Activated CD4-positive, alpha-beta memory T cell treated with anti-CD3 and anti-CD28 coated beads for 36 hours (primary cell): ENCODE measurements at places on chromosomes 12 and 14. TPM values are rescaled to one million over a fixed set of nuclear protein-coding genes. Genes with fewer than 3 reads are reported as not detected.

DNA sequence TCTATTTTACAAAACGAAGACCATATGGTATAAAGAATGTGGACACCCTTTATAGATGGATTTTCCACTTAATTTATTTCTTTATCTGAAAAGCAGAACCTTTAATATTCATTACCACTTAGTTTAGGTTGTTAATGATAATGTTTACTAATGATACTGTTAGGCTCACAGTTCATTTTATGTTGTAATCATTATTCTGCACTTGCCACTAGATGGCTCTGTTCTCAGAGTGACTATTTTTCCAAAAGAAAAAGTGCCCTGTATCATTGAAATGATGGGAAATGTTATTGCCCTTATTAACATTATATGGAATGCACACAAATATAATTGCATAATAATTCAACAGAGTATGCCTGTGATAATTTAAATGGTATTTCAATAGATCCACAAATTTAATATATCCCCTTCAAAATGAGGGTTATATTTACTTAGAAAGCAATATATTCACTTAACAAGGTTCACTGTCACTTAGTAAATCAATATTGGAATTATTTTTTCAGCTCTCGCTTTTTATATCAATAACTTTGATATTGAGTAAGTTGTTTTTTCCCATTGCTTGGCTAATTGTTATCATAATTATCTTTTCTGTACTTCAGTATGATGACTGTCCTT, 95.7 kb downstream of the PDE3A start:
- no peak for DNase-seq
- H3K4me3 ChIP-seq: no peak overlapping the region
- no peaks in the 10 kb centered on the region for H3K27me3 ChIP-seq
- no peak overlapping the region for H3K27ac ChIP-seq
- H3K36me3 ChIP-seq: no peaks in the 10 kb centered on the region
- no peaks in the 10 kb centered on the region for H3K4me1 ChIP-seq

DNA sequence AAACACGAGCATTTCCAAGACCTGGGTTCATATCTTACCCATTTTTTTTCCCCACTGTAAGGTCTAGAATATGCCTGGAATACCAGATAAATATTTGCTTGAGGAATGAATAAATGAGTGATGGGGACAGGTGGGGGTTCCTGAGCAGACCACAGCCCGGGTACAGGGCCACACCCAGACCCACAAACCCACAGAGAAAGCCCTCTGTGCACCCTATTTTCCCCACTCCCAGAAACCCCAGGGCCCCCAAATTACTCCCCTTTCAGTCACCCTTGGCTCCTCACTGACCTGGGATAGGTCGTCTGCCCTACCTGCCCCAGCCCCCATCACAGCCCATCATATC, 66.5 kb upstream of the DDX11 start:
- H3K27ac ChIP-seq: no peak overlapping the region
- no peaks in the 10 kb centered on the region for H3K36me3 ChIP-seq
- peaks cover under 1% of the 10 kb centered on the region for H3K27me3 ChIP-seq
- H3K4me1 ChIP-seq: no peaks in the 10 kb centered on the region

RPS6KL1 gene
- 4.9 TPM for total RNA-seq

KRT3 gene
- total RNA-seq: not detected

GRCh38 chr12:52532636-52533035, 12.4 kb upstream of the KRT5 start:
- H3K27ac ChIP-seq: no peak overlapping the region
- H3K27me3 ChIP-seq: no peaks in the 10 kb centered on the region
- H3K4me1 ChIP-seq: no peaks in the 10 kb centered on the region
- no peak overlapping the region for H3K4me3 ChIP-seq
- no peak for DNase-seq

SIX6 gene
- not detected for total RNA-seq

DNA sequence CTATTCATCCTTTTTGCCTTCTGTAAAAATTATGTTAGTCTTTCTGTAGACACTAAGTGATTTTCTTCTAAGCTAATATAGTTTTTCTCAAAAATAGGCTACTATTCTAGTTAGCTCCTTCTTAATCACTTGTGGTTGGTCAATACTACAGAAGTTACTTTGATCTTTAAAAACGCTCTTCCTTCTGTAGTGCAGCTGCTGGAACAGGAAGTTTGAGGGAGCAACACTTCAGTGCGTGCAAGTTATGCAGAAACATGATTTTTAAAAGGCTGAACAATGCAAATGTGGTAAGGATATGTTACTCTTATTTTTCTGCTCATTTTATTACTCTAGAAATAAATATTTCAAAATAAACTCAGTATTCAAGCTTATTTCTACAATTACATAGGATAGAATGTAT, 11.1 kb upstream of the RERGL start:
- no peaks in the 10 kb centered on the region for H3K36me3 ChIP-seq
- H3K4me1 ChIP-seq: no peaks in the 10 kb centered on the region
- H3K27me3 ChIP-seq: no peaks in the 10 kb centered on the region
- DNase-seq: no peak

SYNE3 gene
- 35.3 TPM for total RNA-seq

RNASE7 gene
- total RNA-seq: not detected

ERBB3 gene
- 0.82 TPM for total RNA-seq

DNA sequence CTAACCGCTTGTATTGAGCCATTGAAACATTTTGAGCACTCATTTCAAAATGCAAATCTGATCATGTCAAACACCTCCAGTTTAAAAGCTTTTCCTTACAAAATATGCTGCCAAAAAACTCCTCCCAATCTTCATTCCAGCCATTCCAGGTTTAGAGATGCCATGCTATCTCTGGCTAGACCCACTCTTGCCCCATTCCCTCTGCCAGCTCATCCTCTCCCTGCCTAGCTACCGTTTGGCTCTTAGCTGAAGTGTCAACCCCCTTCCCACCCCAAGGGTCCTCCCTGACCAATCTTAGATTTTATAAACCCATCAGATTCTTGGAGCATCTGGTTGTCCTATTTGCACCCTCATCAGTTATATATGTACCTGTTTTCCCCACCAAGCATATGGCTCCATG, 75.0 kb downstream of the SCAF11 start:
- no peaks in the 10 kb centered on the region for H3K4me1 ChIP-seq
- H3K36me3 ChIP-seq: peaks cover 13% of the 10 kb centered on the region
- no peak for DNase-seq
- H3K27me3 ChIP-seq: no peaks in the 10 kb centered on the region

- no peaks in the 10 kb centered on the region for H3K36me3 ChIP-seq
- no peak overlapping the region for H3K27ac ChIP-seq
- H3K27me3 ChIP-seq: no peaks in the 10 kb centered on the region
- H3K4me3 ChIP-seq: no peak overlapping the region
- DNase-seq: no peak
These were observed 714.4 kb upstream of the TBX3 start for GRCh38 chr12:115398311-115398781.

DNA sequence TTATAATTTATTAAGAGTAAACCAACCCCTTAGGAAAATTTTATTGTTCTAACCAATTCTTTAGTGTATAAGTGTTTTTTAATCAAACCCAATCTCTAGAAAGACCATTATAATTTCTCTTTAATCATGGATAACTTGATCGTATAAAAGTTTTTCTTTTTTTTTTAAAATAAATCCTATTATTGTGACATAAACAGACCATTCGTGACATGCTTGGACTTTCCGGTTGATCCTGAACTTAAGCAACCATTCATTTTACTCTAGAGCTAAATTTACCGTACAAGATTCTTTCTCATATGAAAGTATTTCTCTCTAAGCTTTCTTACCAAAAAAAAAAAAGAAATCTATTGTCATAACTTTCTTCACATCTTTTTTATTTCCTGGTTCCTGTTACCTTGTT, 32.6 kb upstream of the SLC38A4 start:
- H3K36me3 ChIP-seq: no peaks in the 10 kb centered on the region
- no peak overlapping the region for H3K27ac ChIP-seq
- no peak overlapping the region for H3K4me3 ChIP-seq
- H3K27me3 ChIP-seq: no peaks in the 10 kb centered on the region
- no peaks in the 10 kb centered on the region for H3K4me1 ChIP-seq

DNA sequence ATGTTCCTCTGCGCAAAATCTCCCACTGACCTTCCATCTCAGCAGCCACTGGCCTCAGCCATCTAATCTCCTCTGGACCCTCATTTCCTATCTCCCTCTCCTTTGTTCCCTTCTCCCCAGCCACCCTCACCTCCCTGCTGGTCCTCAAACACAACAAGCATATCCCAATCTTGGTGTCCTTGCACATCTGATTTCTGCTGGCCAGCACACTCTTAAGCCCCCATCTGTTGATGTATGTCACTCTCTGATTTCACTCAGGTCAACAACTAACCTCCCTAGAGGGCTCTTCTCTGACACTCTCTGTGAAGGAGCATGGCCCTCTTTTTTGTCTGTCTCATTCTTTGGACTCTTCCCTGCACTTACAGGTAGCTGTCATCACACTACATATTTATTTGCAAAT, 25.6 kb downstream of the PPM1H start:
- H3K4me1 ChIP-seq: no peaks in the 10 kb centered on the region
- no peak overlapping the region for H3K4me3 ChIP-seq
- H3K27ac ChIP-seq: no peak overlapping the region
- H3K36me3 ChIP-seq: no peaks in the 10 kb centered on the region
- no peak for DNase-seq
- peaks cover 1% of the 10 kb centered on the region for H3K27me3 ChIP-seq

GRCh38 chr14:89140326-89140725, 276.7 kb downstream of the FOXN3 start:
- H3K4me3 ChIP-seq: no peak overlapping the region
- no peak overlapping the region for H3K27ac ChIP-seq
- peaks cover 1% of the 10 kb centered on the region for H3K27me3 ChIP-seq

NKX2-1 gene
- total RNA-seq: not detected

DNA sequence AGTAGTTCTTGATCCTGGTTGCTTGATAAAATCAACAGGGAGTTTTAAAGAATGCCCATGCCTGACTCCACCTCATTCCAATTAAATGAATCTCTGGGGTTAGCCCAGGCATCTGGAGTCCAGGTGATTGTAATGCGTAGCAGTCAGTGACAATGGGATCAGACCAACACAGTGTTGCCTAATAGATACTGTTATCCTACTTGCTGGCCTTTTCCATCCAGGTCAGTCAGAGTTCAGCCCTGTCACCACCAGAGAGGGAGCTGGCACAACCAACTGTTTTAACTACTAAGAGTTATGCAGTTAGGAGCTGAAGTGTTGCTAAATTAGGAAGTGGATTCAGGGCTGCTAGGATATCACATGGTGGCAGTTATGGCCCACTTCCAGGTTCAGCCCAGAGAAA, 107.1 kb downstream of the GPR135 start:
- H3K27me3 ChIP-seq: no peaks in the 10 kb centered on the region
- no peak for DNase-seq
- H3K4me3 ChIP-seq: no peak overlapping the region

- no peak overlapping the region for H3K4me3 ChIP-seq
- no peaks in the 10 kb centered on the region for H3K36me3 ChIP-seq
- no peaks in the 10 kb centered on the region for H3K4me1 ChIP-seq
- no peak overlapping the region for H3K27ac ChIP-seq
These were observed 139.8 kb downstream of the NEDD1 start for GRCh38 chr12:97046901-97047300.

RASAL1 gene
- total RNA-seq: 4.9 TPM

- H3K27ac ChIP-seq: no peak overlapping the region
- no peaks in the 10 kb centered on the region for H3K27me3 ChIP-seq
- H3K4me1 ChIP-seq: no peaks in the 10 kb centered on the region
- no peak for DNase-seq
These were observed 172.2 kb downstream of the NAV3 start for GRCh38 chr12:78002878-78003277.

FERMT2 gene
- total RNA-seq: 5.3 TPM

GRCh38 chr12:1911598-1912575, 6.6 kb downstream of the CACNA2D4 start:
- no peak for DNase-seq
- H3K4me3 ChIP-seq: no peak overlapping the region
- peaks cover 14% of the 10 kb centered on the region for H3K4me1 ChIP-seq
- no peak overlapping the region for H3K27ac ChIP-seq
- H3K27me3 ChIP-seq: peaks cover 11% of the 10 kb centered on the region

DNA sequence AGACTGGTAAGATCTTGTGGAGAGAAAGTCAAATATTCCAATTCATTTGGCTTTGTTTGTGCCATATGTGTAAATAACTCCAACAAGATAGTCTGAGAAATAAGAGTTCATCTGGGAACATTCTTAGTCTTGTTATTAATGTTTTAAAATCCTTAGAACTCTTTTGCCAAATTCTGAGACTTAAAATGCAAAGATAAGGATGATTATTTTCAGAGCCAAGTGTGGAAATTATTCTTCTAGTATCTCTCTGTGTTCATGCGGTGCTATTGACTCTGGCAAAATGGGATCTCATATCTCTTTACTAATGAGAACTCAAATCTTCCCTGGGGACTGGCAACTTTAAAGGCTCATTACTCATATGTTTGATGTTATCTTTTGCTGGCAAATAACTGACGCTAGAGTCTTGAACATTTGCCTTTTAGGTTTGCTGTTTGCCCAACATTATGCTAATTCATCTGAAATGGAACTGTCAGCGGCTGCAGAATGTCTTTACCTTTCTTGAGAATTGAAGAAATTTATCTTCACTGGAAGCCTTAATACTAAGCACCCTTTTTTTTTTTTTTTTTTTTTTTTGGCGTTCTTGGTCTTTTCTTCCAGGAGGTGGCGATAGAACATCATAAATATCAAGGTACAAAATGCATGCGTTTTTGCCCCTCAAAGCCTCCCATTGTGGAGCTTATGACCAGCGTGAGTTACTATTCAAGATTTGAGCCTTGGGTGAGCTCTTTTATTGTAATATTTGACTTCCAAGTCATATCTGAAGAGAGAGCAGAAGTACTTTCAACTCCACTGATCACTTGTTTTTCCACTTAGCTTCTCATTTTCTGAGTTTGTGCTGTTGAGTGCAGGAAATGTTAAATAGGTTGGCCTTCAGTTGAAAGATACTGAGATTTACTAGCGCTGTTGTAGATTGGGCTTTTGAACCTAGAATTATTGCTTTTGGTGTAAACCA, 86.5 kb downstream of the CAND1 start:
- peaks cover 35% of the 10 kb centered on the region for H3K4me1 ChIP-seq
- H3K27ac ChIP-seq: no peak overlapping the region
- H3K27me3 ChIP-seq: no peaks in the 10 kb centered on the region
- DNase-seq: peak; percentile 11
- no peaks in the 10 kb centered on the region for H3K36me3 ChIP-seq

DNA sequence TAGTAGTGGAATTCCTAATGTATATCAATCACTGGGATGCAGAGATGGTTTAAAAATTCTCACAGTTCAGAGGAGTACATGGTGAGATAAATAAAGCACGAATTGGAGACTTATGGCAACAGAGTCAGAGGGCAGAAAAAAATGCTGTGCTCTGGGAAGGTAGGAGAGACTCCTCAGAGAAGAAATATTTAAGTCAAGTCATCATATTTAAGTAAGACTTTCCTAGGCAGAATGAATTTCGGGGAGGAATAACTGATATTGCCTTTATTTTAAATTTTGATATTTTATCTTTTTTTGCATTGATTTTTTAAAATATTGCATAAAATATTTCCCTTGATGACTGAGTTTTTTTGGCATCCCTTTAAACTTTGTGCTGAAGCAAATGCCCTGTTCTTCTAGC, 67.4 kb downstream of the OTOGL start:
- no peak overlapping the region for H3K4me3 ChIP-seq
- H3K36me3 ChIP-seq: no peaks in the 10 kb centered on the region
- H3K4me1 ChIP-seq: no peaks in the 10 kb centered on the region

GRCh38 chr14:102219316-102219715, 79.6 kb downstream of the WDR20 start:
- H3K4me1 ChIP-seq: peaks cover 22% of the 10 kb centered on the region
- H3K4me3 ChIP-seq: no peak overlapping the region
- H3K36me3 ChIP-seq: peaks cover 3% of the 10 kb centered on the region
- H3K27ac ChIP-seq: no peak overlapping the region
- no peak for DNase-seq
- no peaks in the 10 kb centered on the region for H3K27me3 ChIP-seq

GRCh38 chr14:35337269-35338255, 45.4 kb downstream of the PSMA6 start:
- H3K27ac ChIP-seq: no peak overlapping the region
- H3K4me3 ChIP-seq: no peak overlapping the region
- no peak for DNase-seq
- no peaks in the 10 kb centered on the region for H3K27me3 ChIP-seq
- peaks cover 19% of the 10 kb centered on the region for H3K4me1 ChIP-seq

EXOC3L4 gene
- not detected for total RNA-seq

DAO gene
- not detected for total RNA-seq
